Amniotic stem cell (primary cell): ENCODE measurements at places on chromosomes 7 and 10.

GRCh38 chr10:74643596-74643975 lies 182.8 kb upstream of the KAT6B start:
- DNase-seq, result no peak

- DNase-seq, result no peak
Observed at GRCh38 chr10:106866244-106866845, 298.2 kb downstream of the SORCS1 start.

DNA sequence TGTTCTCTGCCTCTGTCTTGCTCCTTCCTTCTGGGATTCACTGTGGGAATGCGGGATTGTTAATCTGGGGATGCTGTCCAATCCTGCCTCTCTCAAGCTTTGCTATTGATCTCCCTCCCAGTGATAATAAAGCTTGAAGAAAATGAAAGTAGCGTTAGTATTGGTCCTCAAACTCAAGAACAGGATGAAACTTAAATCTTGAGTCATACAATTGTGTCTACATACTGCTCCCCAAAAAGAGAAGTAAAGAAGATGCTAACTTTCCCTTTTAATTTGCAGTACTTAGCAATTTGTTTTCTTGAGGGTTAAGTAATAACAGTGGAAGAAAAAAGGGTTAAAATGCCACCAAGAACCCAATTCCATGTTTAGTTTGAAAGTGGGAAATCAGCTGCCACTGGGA lies 13.6 kb downstream of the CFTR start:
- no peak for DNase-seq

GRCh38 chr10:129161150-129161549 lies 305.9 kb upstream of the MGMT start:
- DNase-seq, result no peak

- DNase-seq, result no peak
Observed at GRCh38 chr7:19146699-19147098, 1.5 kb upstream of the FERD3L start.

GRCh38 chr7:45241339-45242109 lies 83.9 kb downstream of the RAMP3 start:
- DNase-seq, result no peak

DNA sequence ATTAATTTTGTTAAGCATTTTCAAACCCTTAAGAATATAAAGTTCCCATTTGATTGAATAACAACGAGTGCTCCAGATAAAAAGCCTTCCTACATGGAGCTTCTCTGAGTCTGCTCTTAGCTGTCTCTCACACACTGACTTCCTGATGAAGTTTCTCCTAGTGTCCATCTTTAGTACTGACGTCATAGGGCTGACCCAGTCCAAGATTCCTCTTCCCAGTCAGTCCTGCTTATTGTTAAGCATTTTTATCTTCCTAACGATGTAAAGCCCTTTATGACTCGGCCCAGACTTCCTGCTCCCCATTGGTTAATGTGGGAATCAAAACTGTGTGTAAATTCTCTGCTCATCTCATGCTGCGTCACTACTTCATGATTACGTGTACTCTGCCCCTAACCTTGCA lies 398.8 kb downstream of the TFEC start:
- DNase-seq, result no peak
